ENCODE measurements at places on chromosomes 16 and 17.
A peak's percentile ranks its signal among the peaks of the same experiment; 100 is the strongest.

GRCh38 chr17:78746949-78747269 lies 35.2 kb downstream of the CYTH1 start:
- no peak for DNase-seq

DNA sequence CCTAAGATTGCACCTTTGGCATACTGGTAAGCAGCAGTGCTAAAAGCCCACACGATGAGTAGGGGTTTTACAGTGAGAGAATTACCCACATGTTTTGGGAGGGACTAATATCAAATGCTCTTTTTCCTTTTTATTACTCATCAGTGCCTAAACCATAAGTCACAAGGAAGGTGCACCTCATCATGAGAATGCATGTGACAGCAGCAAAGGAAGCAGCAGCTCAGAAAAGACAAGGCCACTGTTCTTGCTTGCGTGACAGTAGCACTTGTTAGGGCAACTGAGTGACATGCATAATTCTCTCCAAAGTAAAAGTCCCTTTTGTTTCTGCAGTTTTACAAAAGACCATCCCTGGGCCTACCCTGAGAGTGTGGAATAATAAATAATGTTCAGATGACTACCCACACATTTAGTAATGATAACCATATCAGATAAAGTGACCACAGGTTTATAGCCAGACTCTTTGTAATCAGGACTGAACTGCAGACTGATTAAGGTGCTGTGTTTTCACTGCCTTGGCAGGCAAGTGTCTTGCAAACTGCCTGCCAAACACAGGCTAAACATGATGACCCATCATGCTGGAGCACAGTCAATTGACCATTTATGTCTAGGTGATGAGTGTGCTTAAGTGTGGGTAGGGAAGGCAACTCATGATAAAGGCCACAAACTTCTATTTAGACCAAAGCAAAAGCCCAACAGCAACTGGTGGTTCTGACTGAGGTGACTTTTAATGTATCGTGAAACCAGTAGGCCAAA lies 1751.4 kb downstream of the TP53TG3F start:
- peak; percentile 13 for DNase-seq

DNA sequence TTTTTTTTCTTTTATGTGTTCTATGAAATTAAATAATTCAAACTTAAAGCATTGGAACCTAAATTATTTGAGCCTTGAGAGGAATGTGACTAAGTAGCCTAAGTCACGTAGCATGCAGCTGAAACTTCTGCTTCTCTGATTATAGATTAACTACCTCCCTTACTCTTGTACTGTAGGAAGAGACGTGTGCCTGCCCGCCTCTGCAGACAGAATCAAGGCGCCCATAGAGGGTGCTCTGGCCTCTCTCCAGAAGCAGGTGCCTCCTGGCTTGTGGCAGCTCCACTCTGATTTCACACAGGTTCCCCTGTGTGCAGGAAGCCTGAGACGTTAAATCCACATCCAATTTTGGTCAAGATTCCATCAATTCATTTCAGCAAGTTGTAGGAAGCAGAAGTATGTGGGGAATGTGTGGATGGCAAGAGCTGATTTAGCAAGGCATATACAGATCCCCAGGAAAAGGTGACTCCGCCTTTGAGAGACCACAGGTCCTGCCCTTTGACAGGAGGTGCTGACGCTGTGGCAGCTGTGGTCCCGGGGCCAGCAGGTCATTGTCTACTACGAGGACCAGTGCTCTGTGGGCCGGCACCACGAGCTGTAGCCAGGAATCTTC lies 1418.8 kb downstream of the CDH11 start:
- DNase-seq = no peak

- no peak for DNase-seq
These were observed 43.0 kb upstream of the TOB1 start for GRCh38 chr17:50908860-50909764.

DNA sequence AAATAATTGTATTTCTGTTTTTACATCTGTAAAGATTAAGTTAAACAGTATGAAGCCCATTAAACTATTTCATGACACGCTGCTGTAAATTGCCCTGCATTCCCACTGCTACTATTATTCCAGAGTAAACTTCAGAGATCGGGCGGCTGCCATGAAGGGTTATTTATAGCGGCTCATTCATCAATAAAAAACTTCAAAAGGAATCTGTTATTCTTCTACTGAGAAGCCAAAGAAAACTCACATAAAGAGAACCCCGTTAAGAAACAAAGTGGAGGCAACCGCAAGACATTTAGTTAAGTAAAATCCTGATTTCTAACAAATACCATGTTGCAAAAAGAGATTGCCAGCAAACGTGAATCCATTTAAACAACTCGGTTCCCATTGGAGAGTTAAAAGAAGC lies 16.4 kb downstream of the FOXL1 start:
- DNase-seq = no peak

DNA sequence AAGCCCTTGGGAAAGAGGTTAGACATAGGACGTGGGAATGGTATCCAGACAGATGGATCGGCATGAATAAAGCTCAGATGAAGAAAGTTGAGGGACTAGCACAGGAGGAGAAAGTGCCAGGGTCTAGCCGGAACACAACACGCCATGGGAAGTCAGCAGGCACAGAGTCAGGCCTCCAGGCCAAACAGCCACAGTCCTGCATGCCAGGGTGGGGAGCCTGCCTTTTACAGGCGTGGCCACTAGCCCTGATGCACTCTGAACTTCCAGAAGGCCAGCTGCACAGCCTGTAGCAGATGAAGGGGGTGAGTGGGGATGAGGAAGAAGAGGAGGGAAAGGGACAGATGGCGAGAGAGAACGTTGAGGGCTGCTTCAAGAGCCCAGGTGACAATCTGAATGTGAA lies 5.2 kb downstream of the B9D1 start:
- DNase-seq = no peak

- DNase-seq = no peak
These were observed 126.6 kb downstream of the ASIC2 start for GRCh38 chr17:33166472-33166871.

DNA sequence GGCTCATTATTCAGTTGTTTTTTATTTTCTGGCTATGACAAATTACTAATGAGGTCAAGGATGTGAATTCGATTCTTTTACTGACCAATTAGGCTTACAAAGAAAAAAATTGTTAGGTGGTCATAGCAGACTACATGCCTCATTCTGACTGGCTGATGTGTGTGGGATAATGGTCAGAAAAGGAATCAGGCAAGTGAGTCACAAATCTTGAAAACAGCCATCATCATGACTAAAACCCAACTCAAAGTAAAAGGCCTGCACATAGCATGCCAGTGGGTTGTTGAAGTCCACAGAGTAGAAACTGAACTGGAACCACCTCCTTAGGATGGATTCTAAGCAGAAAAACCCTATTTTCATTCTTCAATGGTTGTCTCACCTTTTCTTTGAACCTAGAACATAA lies 8.6 kb downstream of the RPGRIP1L start:
- no peak for DNase-seq

DNA sequence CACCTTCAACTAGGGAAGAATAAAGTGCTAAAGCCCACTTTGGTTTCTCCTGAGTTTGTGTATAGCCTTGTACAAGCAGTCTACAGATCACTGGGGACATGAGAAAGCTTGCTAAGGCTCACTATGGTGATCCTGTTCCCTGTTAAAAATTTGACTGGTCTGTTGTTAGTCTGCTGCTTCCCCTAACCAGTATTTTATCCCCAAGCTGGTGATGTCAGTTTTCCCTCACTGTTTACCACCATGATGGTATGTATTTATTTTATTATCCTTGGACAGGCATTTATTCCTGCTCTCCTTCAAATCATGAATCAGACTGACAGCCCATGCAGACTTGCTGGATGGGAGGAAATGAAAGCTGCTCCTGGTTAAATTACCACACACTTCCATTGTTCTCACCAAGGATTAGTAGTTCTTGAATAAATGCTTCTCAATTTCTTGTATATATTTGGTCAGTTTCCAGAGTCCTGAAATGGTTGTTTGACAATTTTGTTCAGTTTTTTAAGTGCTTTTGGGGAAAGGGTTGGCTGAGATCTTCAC lies 99.6 kb downstream of the CA4 start:
- DNase-seq = no peak

DNA sequence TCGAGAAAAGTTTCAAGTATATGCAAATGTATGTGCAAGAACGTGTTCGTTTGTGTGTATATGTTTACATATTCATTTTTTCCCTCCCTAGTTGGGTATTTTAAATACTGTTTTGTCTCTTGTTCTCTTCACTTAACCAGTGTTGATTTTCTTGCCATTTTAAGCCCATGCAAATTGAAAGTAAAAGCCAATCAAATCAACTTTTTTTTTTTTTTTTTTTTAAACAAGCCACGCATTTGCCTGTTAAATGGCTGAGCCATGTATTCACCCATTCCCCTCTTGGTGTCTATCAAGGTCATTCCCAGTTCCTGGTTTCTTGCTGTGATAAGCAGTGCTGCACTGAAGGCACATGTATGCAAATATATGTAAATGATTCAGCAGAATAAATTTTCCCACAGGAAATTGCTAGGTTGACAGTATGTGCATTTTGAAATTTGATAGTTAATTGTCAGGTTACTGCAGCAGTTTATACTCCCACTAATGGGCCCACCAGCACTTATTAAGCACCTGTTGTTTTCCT lies 12.2 kb downstream of the ABCC1 start:
- no peak for DNase-seq

DNA sequence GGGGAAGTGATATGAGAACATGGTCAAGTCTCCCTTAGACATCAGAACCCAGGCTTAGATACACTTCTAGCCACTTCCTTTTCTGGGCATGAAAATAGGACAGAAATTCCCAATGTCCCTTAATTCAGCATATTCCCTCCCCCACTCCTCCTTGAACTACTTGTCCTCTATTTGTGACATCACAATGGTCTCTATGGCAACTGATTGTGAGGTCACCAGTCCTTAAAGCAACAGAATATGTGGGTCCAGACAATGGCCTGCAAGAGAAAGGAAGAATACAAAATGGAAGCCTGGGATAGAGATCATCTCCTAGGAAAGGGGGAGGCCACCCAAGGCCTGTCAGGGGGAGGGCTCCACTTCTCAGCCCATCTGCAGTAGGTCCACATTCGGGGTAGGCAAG lies 6.7 kb upstream of the SEZ6 start:
- no peak for DNase-seq

GRCh38 chr16:65178151-65178550 lies 56.3 kb upstream of the CDH11 start:
- no peak for DNase-seq

GRCh38 chr17:2054512-2055291 lies at the start of gene HIC1:
Gene HIC1, plus strand, starts transcription at chr17:2055103. Its CDS starts 1,588 bp downstream, at chr17:2056691.
- peak; percentile 84 for DNase-seq

- no peak for DNase-seq
These were observed 26.1 kb upstream of the KDM8 start for GRCh38 chr16:27177031-27177774.

DNA sequence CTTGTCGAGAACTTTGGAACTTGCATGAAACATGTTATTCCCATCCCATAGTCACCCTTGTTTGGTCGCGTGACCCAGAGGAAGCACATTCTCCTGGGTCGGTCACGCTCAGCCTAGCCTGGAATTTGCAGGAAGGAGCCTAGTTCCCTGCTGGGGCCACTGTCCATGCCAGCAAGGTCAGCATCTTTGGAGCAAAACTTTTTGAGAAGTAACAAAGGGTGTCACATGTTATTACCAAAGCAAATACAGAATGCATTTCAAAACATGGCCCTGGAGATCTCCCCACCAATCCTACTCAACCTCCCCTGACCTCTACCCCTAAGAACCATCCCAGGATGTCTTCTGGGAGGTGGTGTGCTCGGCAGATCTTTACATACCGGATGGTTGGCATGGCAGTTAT lies 26.2 kb upstream of the IRF8 start:
- no peak for DNase-seq

DNA sequence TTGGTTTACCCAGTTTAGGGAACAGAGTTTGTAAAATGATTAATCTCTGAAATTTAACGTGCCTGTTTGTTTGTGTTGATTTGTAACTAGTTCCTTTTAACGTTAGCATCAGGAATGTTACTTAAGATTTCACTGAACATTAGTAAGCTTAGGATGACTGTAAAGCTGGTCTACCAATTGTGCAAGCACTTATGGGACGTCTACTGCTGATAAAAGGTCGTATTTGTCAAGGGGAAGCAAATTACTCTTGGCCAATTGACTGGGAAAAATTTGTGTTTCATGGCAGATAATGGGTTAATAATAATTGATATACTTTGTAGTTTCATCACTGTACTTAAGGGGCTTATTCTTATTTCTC lies 11.8 kb downstream of the METTL9 start:
- DNase-seq = peak; percentile 76

- peak; percentile 83 for DNase-seq
These were observed 222.5 kb upstream of the GSE1 start for GRCh38 chr16:85390511-85391174.

DNA sequence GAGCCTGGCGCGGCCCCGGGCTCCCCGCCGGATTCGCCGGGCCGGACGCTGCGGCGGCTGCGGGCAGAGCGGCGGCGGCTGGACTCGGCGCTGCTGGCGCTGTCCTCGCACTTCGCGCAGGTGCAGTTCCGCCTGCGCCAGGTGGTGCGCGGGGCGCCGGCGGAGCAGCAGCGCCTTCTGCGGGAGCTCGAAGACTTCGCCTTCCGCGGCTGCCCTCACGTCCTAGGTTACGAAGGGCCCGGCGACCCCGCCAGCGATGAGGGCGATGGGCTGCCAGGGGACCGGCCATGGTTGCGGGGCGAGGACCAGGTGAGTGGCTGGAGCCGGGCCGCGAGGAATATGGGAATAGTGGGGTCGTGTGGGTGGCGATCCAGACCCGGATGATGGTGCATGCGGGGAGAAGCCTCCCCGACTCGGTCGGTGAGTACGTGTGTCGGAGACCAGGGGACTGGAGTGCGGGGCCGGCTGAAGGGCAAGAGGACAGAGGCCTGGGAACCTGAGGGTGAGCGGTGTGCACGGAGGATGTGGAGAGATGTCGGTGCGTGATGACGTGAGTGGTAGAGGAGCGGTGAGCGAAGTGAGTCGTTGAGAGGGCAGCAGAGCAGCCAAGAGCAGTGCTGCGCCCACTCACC lies 517 bp downstream of the RUNDC1 start:
- DNase-seq = peak; percentile 29

DNA sequence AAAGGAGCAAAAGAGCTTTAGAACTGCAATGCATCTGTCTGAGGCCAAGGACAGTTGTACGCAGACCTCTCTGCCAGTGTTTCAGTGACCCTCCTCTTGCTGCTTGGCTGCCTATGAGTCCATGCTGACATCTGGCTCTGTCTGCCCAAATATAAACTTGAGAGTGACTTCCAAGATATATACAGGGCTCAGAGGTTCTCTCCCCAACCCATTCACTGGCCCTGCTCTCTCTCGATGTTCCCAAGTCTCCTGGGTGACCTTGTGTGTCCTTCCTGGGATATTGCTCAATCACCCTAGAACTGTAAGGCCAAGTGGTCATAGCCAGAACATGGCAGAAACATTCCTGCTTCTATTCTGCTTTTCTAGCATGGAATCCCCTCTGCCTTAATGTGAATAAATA lies 716.3 kb downstream of the WWOX start:
- no peak for DNase-seq

GRCh38 chr17:76080768-76081287 lies 1.8 kb downstream of the ZACN start:
- DNase-seq = no peak

- no peak for DNase-seq
These were observed 14.4 kb downstream of the RHOT1 start for GRCh38 chr17:32156656-32157055.

- no peak for DNase-seq
These were observed 14.9 kb downstream of the CNTNAP1 start for GRCh38 chr17:42697108-42697811.

GRCh38 chr17:56587298-56587697 lies 6.2 kb upstream of the NOG start:
- no peak for DNase-seq

- DNase-seq = no peak
These were observed 395.5 kb downstream of the TMEM114 start for GRCh38 chr16:8194794-8195193.

All from PC-9 (cell line).